Erythroblast (primary cell): ENCODE measurements at places on chromosomes 1 and 21.

DNA sequence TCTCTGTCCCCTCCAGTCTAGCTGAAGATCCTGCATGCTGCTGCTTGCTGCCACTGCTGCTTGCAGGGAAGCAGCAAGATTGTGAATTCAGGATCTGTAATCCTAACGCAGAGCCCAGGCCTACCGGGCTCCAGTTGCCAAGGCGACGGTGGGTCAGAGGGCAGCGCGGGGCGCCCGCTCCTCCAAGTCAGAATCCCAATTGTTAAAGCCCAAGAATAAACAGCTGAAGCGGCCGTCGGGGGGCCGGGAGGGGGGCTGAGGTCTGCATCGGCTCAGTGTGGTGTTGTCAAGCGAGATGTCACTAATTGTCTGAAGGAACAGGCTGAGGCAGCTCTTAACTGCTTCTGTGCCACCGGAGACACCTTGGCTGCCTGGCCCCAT, 36.8 kb downstream of the AHDC1 start:
- no peak for DNase-seq

GRCh38 chr1:119742202-119742601, 26.5 kb downstream of the HMGCS2 start:
- DNase-seq = no peak

DNA sequence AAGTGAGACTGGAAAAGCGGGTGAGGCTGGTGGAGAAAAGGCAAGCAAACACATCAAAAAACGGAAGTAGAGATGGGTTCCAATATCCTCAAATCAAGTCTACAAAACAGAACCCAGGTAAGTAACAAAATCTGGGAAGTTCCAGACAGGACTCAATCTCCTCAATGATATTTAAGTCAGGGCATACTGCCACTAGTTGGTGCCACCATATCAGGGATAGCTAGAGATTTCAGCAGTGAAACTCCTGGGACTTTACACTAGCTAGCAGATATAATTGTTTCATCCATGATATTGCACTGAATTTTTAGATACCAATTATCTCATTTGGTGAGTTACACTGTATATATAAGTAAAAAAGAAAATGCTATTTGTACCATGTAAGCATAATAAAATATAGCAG, 52.0 kb downstream of the EYA3 start:
- DNase-seq = no peak

- no peak for DNase-seq
These were observed 351.5 kb downstream of the PLPP3 start for GRCh38 chr1:56227886-56228285.

GRCh38 chr1:114623364-114623763, 41.9 kb upstream of the BCAS2 start:
- DNase-seq = no peak

DNA sequence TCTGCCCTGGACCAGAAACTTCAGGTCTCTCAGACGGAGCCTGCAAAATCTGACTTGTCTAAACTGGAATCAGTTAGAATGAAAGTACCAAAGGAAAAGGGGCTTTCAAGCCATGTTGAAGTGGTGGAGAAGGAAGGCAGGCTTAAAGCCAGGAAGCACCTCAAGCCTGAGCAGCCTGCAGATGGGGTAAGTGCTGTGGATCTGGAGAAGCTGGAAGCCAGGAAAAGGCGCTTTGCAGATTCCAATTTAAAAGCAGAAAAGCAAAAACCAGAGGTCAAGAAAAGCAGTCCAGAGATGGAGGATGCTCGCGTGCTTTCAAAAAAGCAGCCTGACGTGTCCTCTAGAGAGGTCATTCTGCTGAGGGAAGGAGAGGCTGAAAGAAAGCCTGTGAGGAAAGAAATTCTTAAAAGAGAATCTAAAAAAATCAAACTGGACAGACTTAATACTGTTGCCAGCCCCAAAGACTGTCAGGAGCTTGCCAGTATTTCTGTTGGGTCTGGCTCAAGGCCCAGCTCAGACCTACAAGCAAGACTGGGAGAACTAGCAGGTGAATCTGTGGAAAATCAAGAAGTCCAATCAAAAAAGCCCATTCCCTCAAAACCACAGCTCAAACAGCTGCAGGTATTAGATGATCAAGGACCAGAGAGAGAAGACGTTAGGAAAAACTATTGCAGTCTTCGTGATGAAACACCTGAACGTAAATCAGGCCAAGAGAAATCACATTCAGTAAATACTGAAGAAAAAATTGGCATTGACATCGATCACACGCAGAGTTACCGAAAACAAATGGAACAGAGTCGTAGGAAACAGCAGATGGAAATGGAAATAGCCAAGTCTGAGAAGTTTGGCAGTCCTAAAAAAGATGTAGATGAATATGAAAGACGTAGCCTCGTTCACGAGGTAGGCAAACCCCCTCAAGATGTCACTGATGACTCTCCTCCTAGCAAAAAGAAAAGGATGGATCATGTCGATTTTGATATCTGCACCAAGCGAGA, 46.6 kb downstream of the ZBTB17 start:
- DNase-seq = no peak

GRCh38 chr21:38054334-38054733, 138.1 kb upstream of the KCNJ6 start:
- DNase-seq = no peak

DNA sequence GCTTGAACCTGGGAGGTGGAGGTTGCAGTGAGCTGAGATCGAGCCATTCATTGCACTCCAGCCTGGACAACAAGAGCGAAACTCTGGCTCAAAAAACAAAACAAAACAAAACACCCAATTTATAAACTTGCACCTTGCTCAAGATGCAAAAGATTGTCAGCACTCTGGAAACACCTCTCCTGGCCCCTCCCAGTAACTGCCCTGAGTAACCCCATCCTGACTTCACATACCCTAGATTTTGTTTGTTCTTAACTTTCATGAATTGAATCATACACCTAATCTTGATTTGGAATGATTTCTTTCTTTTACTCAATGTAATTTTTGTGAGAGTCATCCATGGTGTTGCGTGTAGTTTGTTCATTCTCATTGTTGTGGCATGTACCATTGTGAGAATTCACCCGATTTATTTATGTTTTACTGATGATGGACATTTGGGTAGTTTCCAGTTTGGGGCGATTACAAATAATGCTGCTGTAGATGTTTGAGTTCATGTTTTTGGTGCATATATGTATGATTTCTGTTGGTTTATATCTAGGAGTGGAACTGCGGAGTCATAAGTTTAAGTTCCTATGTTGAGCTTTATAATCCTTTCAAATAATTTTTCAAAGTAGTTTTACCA, 10.4 kb downstream of the NECAP2 start:
- DNase-seq = no peak

DNA sequence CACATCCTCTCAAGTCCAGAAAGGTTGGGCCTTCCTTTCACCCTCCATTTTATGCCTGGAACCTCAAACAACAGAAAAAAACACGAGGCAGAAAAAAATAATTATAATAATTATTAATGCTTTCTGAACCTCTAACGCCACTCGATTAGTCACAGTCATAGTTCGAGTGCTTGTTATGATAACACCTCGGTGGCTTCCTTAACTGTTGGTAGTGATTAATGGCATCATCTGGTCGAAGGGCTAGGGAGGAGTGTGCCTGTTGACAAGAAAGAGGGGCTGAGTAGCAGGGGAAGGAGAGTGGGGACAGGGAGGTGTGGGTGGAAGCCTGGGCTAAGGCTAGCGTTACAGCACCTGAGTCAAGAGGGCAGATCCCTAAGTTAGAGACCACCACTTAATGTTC, 21.3 kb upstream of the IL10 start:
- DNase-seq = no peak

GRCh38 chr1:231694465-231695077, 68.0 kb downstream of the DISC1 start:
- no peak for DNase-seq

DNA sequence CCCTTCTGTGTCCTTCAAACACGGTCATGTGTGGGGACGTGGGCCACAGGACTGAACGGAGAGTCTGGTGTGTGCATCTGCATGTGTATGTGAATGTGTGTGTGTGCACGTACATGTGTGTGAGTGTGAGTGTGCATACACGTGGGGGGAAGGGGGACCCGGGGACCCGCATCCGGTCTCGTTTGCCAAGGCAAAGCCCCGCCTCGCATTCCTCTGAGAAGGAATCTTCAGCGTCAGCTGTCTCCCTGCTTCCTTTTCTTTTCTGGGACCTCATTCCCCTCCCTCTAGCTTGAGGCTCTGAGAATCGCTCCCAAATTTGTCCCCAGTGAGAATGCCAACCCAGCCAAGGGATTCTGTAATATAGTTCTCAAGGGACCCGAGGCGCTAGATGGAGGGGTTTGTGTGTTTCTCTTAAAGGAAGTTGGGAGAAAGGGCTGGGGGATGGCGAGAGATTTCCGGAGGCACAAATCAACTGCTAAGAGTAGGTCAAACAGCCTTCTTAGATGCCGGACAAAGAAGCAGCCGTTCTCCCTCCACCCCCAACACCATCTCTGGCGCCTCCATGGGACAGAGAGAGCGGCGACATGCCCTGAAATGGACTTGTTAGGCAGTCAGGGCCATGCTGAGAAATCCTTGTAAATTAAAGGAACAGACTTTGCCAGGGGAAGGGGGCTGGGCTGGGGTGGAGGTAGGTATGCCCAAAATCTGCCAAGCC, 6.6 kb downstream of the IFFO2 start:
- DNase-seq = peak; percentile 51

GRCh38 chr1:173341307-173341706, 134.2 kb upstream of the TNFSF4 start:
- DNase-seq = no peak

DNA sequence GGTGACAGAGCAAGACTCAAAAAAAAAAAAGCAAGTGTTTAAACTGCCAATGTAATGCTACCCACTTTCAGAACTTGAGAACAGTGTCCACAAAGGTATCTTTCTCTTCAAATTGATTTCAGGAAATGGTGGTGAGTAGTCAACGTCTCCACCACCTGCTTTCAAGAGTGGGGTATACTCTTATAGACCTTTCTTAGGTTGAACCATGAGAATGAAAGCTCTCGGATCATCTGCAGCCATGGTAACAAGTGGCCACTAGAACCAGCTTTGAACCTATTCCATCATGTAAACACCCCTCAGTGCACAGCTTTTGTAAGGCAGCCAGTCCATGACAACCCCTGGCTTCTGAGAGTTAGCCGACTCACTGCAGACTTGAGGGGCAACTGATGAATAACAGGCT, 107.4 kb downstream of the NTPCR start:
- no peak for DNase-seq

DNA sequence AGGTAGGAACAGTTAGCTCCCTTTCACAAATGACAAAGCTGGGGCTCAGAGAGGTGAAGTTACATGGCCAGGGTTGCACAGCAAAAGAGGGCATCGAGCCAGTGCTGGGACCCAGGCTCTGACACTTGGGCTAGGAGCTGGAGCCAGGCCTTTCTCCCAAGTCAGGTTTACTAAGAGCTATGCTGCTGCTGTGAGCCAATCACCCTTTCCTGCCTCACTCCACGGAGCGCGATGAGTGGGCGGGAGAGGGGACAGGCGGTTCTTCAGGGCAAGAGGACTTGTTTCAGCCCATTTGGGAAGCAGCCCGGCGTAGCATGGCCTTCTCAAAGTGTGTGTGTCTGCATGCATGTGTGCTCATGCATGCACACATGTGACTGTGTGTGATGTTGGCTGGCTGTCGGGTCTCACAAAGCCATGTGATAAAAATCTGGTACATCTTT, 10.6 kb downstream of the ID3 start:
- no peak for DNase-seq

DNA sequence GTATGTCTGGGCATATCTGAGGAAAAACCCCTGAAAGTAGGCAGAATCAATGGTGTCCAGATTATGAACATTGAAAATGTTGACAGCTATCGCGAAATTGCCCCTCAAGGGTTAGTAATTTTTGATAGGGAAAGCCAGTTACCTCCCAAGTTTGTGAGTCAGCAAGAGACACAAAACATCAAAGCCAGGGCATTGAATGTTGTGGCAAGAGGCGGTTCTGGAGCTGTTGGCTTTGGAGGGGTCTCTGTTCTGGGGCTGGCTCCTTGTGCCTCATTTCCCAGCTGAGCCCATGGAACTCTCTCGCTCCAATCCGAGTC, 10.6 kb upstream of the S100A11 start:
- no peak for DNase-seq

GRCh38 chr1:212236664-212237220, 48.5 kb upstream of the PPP2R5A start:
- no peak for DNase-seq

- DNase-seq = peak; percentile 68
These were observed 27.7 kb upstream of the LY9 start for GRCh38 chr1:160768295-160768657.

GRCh38 chr1:7638078-7638477, 133.0 kb upstream of the VAMP3 start:
- DNase-seq = no peak
